D341Med (cell line): ENCODE measurements at places on chromosomes 4 and X.

DNA sequence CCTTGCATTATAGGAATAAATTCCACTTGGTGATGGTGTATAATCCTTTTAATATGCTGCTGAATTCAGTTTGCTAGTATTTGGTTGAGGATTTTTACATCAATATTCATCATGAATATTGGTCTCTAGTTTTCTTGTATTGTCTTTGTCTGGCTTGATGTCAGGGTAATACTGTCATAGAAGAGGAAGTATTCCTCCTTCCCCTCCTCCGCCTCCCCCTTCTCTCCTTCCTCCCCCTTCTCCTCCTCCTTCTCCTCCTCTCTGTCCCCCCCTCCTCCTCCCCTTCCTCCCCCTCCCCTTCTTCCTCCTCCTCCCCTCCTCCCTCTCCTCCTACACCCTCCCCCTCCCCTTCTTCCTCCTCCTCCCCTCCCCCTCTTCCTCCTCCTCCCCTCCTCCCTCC is 65.8 kb downstream of the RGS12 start:
- DNase-seq: no peak

DNA sequence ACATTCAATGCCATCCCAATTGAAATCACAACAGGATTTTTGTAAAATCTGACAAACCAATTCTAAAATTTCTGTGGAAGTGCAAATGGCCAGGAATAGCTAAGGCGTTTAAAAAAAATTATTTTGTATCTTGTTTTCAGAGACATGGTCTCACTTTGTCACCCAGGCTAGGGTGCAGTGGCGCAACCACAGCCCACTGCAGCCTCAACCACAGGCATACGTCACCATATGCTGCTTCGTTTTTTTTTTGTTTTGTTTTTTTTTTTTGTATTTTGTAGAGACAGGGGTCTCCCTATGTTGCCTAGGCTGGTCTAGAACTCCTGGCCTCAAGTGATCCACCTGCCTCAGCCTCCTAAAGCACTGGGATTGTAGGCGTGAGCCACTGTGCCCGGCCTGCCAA is 24.5 kb downstream of the ZNF41 start:
- DNase-seq: no peak

DNA sequence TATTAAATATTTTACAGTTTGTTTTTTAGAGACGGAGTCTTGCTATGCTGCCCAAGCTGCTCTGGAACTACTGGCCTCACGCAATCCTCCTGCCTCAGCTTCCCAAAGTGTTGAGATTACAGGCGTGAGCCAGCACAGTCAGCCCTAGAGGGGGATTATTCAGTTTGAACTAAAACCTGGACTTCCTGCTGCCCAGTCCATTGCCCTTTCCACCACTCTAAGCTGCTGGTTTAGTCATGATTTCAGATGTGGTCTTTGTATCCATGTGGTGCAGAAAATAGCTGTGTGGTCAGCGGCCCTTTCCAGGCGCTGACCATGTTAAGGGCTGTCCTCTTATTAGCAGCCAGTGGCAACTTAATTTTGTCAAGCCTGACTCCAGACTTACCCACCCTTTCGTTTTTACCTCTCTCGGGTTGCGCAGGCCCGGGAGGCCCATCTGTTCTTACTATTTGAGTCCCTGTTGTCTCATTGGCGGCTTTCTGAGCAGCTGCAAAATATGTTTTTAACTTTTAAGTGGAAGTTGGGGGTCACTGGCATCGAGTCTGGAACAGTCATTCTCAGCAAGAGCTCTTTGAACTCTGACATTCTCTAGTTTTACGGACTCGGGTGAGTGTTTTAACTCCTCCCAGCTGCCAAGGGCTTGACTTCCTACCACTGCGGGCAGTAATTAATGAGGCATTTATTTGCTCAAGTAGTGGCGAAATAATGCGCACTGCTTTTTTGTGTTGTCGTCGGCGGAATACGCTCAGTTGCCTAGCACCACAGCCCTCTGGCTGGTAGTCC is 773 bp upstream of the VMA21 start:
- peak; percentile 26 for DNase-seq

DNA sequence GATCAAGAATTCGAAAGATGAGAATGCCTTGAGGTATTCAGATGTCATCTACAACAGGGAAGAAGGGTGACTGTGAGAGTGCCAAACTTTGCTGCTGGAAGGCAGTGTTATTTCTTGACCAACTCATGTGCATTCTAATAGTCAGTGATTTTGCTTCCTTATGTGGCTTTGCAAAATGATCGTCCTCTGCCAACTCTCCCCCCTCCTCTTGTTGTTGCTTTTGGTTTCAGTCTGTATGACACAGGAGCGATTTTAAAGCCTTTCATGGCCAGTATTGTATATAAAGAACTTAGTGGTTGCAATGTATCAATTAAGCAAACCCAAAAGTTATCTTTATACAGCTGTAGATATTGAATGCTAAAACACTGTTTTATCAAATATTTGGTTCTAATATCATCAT is 379.1 kb downstream of the IL1RAPL1 start:
- no peak for DNase-seq

GRCh38 chr4:94595880-94596483 is 144.2 kb downstream of the PDLIM5 start:
- peak; percentile 26 for DNase-seq

DNA sequence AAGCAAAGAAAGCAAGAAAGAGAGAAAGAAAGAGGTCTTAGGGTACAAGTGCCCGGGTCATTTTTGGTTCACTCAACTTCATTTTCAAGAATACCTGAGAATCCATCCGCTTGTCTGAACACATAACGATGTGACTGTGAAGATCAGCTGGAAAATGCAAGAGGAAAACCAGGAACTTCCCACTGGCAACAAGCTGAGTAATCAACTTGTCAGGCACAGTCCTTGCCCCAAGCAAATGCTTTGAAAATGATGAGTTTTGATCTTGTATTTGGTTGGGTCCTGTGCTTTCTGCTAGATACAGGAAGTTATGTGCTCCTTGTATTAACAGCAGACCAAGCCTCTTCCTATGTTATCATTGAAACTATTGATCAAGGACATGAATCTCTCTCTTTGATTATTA is 239.1 kb downstream of the ASMT start:
- no peak for DNase-seq

- no peak for DNase-seq
These were observed 3.3 kb downstream of the PDLIM5 start for GRCh38 chr4:94455081-94455480.

DNA sequence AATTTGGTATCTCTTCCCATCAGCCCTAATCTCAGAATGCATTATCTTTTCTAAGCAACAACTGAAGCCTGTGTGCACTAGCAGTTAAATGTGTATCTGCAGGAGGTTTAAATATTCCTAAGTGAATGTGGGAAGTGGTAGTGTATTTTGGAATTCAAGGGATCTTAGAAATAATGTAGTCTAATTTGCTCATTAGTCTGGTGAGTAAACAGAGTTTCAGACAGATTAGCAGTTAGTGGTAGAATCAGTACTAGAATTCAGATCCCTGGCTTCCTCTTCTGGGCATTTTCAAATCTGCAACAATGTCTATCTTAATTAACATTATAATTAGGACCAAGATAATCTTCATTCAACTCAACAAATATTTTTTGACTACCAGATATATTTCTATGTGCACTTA is 11.7 kb upstream of the CXCL2 start:
- no peak for DNase-seq

DNA sequence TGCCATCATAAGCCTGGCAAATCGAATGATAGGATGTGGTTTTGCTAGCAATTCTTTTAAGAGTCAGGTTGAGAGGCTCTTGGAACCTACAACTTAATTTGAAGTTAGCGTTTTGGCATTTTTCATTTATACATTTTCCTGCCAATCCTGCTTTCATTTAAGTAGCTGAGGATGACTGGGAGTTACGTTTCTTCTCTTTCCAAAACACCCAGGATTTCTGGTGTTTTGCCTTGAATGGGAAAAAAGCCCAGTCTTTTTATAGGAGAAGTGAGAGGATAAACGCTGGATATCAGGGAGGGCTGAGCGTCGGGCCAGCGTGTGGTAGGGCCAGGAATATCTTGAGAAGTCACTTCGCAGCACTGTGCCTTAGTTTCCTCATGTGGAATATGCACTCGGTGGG is 174.2 kb upstream of the HAND2 start:
- DNase-seq: no peak

DNA sequence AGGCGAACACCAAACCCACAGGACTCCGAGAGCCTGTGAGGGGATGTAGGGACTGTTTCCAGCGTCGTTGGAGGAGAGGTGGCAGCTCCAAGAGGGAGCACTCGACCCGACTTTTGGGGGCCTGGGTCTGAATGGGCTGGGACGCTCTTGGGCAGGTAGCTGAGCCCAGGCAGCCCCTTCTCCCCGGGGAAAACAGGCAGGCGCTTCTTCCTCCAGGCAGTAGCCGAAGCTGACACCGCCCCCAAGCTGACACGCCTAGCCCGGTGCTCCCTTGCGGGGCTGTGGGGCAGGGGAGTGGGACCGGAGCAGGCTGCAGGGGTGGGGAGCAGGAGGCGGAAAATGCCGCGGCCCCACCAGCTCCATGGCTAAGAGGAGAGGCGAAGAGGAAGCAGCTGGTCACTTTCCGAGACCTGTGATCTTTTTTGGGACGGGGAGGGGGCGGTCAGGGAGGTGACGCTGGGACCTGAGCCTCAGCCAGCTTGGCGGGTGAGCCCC is 4.2 kb downstream of the NKX1-1 start:
- peak; percentile 49 for DNase-seq

DNA sequence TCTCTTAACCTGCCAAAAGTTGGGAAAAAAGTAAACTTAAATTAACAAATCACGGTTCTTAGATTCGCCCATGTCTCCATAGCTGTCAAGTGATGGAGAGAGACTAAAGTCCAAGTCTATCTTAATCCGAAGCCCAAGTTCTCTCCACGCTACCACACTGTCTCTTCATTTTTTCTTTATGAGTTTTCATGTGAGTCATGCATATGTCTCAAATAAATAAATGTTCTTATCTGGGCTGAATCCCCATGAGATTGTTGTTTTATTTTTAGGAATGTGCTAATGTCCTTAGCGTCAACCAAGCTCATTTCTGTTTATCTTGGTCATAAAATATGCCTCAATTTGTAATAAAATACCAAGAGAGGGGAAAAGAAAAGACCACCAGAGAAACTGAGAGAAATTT is 169.3 kb downstream of the RCHY1 start:
- no peak for DNase-seq

DNA sequence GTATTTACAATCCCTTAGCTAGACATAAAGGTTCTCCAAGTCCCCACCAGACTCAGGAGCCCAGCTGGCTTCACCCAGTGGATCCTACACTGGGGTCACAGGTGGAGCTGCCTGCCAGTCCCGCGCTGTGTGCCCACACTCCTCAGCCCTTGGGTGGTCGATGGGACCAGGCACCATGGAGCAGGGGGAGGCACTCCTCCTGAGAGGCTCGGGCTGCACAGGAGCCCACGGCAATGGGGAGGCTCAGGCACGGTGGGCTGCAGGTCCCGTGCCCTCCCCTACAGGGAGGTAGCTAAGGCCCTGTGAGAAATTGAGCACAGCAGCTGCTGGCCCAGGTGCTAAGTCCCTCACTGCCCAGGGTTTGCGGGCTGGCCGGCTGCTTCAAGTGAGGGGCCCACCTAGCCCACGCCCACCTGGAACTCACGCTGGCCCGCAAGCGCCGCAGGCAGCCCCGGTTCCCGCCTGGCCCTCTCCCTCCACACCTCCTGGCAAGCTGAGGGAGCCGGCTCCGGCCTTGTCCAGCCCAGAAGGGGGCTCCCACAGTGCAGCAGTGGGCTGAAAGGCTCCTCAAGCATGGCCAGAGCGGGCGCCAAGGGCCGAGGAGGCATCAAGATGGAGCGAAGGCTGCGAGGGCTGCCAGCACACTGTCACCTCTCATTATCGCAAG is 113.9 kb downstream of the PRDM5 start:
- no peak for DNase-seq

- DNase-seq: no peak
These were observed 347.6 kb downstream of the KLHL13 start for GRCh38 chrX:117768861-117769604.

DNA sequence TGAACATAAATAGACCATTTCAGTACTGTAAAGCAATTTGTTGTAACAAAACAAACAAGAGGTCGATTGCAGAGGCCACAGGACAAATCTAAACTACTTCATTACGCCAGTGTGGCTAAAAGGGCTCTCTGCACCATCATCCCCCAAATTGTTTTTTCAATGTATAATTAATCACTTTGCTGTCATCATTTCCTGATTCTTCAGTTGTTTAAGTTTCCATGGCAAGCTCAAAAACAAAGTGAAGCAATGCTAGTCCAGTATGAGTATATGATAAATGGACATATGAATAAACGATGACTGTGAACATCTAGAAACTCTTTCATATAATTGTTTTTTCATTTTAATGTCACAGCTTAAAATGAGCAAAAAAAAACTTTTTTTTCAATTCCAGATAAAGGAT is 235.4 kb upstream of the FGF13 start:
- DNase-seq: no peak
